Ammon's horn (tissue), 1 donor: ENCODE measurements at places on chromosomes 13 and 19.

DNA sequence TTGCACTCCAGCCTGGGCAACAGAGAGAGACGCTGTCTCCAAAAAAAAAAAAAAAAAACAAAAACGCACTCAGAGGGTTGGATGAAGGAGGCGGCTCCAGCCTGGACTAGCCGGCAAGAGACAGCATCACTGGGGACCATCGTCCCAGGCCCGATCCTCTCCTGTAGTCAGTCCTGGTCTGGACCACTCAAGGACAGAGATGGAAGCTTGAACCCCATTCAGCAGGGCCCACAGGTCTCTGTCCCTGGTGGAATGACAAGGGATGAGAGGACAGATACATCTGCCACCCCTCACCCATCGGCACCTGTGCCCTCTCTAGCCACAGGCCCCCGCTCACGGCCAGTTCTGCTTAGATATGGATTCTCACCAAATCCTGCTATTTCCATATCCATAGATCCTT, 14.0 kb downstream of the ADGRE5 start:
- DNase-seq, result no peak

GRCh38 chr13:50448535-50448998, 394.9 kb downstream of the DLEU7 start:
- no peak for DNase-seq

DNA sequence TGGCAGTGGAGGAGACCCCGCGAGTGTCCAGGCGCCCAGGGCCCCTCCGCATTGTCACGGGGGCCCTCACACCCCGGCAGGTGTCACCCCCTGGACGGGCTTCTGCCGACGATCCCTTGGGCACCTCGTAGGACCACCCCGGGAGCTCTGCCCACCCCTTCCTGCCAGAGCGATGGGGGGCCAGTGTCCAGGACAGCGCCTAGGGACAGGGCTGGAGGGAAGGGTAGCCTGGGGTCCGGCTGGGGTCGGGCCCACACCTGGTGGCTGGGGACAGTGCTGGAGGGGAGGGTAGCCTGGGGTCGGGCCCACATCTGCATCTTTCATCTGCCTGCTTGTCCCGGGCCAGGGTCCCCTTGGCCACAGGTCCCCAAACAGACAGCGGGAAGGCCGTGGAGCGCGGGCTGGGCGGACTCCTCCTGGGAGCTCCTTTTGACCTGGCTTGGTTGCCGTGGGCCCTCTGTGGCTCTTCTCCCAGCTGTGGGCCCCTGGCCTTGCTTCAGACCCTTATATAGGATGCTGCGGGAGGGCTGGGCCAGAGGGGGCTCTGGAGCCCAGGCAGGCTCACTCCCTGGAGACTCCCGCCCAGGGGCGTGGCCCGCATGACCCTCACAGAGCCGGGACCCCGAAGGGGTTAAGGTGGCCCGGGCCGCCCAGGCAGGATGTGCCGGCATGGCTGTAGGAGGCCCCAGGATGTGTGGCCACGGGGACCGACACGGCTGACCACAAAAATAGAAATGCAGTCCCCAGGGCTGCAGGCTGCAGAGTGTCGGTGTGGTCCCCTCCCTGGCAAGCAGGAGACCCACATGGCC, 74.1 kb upstream of the MCF2L start:
- no peak for DNase-seq

- no peak for DNase-seq
Observed at GRCh38 chr13:47230155-47230554, 333.3 kb upstream of the HTR2A start.

DNA sequence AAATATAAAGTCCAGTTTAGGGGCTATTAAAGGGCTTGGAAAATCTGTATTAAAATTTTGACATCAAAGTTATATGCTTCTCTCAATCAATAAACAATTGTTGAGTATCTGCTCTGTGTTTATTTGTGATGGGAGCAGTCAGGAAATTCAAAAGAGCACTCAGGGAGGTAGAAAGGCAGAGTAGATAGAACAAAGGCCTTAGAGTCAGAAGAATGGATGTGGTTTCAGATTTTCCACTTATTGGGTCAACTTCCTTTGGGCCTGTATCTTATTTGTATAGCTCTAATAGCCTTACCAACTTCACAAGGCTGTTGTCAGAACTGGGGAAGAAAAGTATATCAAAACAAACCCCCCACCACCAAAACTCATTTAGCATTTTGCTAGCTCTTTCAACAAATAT, 302.6 kb downstream of the SPRY2 start:
- DNase-seq, result no peak

- no peak for DNase-seq
Observed at GRCh38 chr19:48133094-48133493, 22.5 kb upstream of the PLA2G4C start.

DNA sequence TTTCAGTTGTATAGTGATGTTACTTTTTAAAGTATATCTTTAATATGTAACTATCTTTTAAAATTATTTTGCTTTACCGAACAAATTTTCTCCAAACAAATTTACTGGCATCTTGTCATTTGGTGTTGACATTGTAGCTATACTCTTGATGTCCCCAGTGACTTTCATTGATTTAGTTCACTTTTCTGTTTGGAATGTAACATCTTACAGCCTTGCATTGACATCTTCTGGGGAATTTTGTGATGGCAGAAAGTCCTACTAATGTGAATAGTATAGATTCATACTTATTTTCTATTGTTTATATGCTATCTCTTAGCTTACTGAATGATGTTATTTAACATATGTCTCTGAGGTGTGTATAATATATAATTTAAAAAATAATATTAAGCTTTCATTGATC, 800.9 kb upstream of the ATXN8OS start:
- no peak for DNase-seq

DNA sequence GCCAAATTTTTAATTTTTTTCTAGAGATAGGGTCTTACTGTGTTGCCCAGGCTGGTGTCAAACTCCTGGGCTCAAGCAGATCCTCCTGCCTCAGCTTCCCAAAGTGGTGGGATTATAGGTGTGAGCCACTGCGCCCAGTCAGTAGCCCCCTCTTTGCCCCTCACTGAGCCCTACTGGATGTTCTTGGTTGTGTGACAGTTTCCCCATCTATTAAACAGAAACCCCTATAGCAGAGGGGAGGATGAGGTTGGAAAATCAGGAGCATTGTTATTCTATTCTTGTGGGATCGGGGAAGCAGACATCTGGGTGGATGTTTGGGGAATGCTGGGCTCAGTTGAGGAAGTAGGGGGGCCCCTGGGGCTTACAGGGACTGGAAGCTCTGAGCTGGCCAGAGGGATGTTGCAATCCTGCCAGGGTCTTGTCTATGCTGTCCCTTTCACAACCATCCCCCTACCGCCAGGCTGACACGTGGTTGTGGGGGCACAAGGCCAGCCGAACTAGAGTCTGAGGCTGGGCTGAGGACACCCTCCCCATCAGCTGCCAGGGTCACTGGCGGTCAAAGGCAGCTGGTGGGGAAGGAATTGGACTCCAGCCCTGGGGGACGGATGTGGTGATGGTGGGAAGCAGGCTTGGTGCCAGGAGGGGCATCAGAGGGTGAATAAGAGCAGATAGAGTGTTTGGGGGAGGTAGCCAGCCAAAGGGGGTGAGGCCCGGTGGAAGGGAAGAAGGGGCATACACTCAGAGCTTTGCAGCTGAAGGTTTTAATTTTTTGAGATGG, 10.9 kb downstream of the APOC1 start:
- DNase-seq, result peak; percentile 95

GRCh38 chr13:34884366-34884765, 57.7 kb upstream of the NBEA start:
- DNase-seq, result no peak

- no peak for DNase-seq
Observed at GRCh38 chr19:33067121-33067520, 2.4 kb upstream of the RHPN2 start.

DNA sequence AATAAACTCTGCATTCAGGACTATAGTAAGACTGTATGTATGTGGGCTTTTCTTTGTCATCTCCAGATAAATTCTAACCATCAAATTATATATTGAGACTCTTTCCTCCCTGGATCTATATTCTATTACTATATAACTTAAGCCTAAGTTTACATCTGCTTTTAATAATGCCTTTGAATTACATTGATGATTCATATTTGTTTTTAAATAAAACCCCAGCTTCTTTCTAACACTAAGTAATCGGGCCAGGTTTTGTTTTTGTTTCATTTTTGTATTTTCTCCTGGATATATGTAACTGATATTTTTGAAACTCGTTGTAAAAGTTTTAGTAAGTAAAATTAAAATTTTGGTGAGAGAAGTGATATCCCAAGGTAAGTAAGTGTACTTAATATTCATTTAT, 1599.1 kb downstream of the PCDH9 start:
- DNase-seq, result no peak

DNA sequence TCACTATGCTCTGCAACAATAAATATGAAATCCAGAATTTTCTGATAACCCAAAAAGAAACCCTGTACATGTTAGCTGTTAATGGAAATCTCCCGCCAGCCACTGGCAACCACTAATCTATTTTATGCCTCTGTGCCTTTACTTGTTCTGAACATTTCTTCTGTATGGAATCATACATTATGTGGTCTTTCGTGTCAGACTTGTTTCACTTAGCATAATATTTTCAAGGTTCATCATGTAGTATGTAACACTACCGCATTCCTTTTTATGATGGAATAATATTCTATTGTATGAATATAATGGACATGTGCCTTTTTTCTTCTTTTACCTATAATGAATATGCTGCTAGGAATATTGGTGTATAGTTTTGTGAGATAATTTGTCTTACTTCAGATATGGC, 1123.3 kb downstream of the EFNB2 start:
- DNase-seq, result no peak

GRCh38 chr13:46137627-46138317, 32.9 kb upstream of the CPB2 start:
- DNase-seq, result no peak

- peak; percentile 95 for DNase-seq
Observed at GRCh38 chr19:56477429-56478338, 539 bp upstream of the ZNF667 start.

DNA sequence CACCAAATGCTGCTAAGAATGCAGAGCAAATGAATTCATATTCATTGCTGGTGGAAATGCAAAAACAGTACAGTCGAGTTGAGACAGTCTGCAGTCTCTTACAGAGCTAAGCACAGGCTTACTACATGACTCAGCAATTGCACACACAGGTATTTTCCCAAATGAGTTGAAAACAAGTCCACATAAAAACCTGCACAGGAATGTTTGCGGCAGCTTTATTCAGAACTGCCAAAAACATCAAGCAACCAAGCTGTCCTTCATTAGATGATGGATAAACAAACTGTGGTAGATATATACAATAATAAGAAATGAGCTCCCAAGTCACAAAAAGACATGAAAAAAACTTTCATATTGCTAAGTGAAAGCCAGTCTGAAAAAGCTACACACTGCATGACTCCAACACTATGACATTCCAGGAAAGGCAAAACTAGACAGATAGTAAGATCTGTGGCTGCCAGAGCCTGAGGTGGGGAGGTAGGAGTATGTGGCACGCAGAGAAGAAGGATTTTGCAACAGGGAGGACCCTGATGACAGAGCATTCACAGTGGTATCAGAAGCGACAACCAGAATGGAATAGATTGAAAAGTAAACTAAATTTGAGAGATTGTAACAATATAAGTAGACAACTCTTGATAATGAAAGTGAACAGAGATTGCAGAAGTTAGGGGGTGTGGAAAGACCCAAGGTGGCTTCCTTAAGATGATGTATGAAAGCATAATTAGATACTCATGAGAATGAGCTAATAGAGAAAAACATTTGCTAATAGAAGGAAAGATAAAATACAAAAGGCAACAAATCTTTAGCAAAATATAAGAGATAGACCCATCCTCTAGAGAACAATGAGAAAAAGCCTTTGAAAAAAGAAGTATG, 52.7 kb downstream of the TSC22D1 start:
- DNase-seq, result peak; percentile 28

- DNase-seq, result no peak
Observed at GRCh38 chr19:1170938-1171754, 2.9 kb downstream of the SBNO2 start.

GRCh38 chr19:31910224-31910623, 435.2 kb upstream of the ZNF507 start:
- no peak for DNase-seq

- peak; percentile 39 for DNase-seq
Observed at GRCh38 chr19:43504426-43505185, at the start of gene PHLDB3. Gene PHLDB3, minus strand, starts transcription at chr19:43504746. Its CDS starts 628 bp downstream, at chr19:43504118.

GRCh38 chr19:50380751-50381151, 3.4 kb upstream of the POLD1 start:
- DNase-seq, result no peak

DNA sequence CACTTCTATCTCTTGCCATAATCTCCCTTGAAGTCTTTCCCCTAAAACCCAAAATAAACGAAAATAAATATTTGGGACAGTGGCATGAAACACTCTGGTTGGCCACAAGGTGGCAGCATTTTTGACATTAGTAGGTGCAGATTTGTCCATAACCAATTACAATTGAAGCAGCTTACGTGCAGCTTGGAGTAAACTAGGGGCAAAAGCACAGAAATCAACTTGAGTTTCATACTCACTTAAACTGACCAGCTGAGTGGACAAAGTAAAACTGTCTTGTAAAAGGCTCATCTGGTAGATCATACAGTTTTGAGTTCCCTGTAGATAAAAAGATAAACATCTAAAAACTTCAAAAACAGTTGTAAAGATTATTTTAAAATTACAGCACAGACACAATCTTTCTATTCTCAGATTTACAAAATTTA, 18.8 kb downstream of the PDCD5 start:
- DNase-seq, result peak; percentile 73

DNA sequence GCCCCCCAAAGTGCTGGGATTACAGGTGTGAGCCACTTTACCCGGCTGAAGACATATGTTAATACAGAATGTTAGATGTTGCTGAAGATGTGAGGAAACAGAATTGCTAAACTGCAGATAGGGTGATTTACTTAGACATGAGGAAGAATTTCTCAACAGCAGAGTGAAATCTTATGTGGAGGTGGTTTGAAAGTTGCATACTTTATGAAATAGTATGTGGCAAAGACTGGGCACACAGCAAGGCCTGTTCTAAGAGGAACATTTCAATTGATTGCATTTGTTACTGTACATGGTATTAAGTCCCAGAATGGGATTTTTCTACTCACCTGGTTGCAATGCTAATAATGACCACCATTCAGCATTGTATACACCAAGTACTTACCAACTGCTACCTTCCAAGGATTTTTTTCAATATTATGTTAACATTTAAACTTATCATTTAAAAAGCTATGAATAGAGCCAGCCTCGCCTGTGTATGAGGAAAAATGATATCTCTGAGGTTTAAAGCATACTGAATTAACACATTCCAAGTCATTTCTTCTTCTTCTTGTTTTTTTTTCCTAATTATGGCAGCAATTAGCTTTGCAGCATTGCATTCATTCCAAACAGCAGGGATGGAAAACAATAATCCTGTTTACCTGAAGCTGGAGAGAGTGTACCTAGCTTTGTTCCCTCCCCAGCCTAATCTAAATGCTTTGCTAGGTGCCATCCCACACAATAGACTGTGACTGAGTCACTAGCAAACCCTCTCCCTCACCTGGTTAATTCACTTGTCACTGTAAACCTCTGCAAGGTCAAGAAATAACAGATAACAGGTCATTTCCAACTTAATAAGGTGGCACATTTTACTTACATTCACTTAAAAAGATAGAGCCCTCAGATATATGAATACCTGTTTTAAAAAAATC, 19.4 kb upstream of the KLF5 start:
- no peak for DNase-seq

GRCh38 chr13:50403311-50403710, 388.1 kb downstream of the KCNRG start:
- no peak for DNase-seq
